Activated CD8-positive, alpha-beta memory T cell treated with anti-CD3 and anti-CD28 coated beads for 4 hours (primary cell): ENCODE measurements at places on chromosomes 1 and 21.

GRCh38 chr1:152533327-152533938 is 19.2 kb downstream of the CRCT1 start:
- DNase-seq, result no peak

- no peak for DNase-seq
Observed at GRCh38 chr1:20080441-20081352, 10.7 kb downstream of the PLA2G5 start.

DNA sequence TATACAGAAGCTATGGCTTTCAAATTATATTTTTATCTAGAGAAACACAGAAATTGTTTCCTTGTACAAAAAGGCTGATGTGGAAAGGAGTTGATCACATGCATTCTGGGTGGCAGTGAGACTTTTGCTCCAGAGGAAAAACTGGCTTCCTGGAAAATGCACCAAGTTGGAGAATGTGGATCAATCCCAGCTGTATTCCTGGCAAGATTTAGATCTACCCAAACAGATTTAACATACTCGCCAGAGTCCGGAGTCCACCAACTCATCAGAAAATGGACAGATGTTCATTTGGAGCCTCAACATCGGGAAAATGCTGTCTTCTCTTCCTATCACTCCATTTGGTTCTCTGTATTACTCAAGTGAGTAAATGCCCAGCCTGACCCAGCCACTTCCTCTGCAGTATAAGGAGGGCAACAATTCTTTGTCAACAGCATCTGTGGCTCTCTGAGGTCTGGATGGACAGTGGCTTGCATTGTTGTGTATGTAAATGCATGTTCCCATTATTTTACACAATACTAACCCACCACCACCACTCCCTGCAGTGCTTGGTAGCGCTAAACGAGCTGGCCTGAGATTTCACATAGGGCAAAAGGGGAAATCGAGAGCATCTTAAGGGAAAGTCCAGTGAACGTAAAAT is 226.2 kb upstream of the IRF2BP2 start:
- DNase-seq, result no peak

DNA sequence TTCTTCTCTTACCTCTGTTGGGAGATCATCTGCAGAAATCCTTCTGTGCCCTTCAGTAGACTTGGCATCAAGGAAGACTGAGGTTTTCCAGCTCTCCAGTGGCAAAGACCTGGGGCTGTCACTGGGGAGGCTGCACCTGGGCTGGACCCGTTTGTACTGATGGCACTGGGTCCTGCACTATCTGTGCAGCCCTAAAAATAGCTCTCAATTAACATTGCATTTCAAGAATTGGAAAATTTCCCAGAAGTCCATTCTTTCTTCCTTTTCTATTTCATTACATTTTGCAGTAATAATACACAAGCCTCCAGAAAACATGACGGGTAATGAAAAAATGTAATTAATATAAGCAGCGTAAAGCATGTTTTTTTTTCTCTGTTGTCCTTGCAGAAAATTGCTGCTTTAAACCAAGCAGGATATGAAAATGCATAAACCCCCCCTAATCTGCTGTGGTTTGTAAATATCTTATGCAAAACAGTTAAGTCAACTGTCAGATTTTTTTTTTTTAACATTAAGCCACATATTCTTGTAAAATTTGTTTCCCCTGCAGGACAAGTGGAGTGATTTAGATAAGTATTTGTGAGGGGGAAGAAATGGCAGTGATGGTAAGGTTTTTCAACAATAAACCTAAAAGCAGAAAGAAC is 64.9 kb downstream of the LMO4 start:
- no peak for DNase-seq

DNA sequence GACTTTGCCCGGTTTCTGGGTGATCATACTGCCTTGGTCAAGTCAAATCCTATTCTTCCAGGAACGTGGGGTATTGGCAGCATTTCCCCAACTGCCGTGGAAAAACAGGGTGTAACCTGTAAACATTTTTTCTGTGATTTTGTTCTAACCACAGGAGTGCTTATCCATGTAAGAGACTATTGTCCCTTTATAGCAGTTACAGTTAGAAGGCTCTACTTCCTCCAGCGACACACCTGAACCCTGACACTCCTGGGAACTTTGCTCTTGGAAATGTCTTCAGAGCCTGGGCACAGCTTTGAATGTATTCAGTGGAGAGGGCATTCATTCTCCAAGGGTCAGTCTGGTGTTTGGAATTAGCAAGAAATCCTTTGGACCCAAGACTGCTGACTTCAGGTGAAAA is 26.4 kb upstream of the ARHGEF10L start:
- no peak for DNase-seq

DNA sequence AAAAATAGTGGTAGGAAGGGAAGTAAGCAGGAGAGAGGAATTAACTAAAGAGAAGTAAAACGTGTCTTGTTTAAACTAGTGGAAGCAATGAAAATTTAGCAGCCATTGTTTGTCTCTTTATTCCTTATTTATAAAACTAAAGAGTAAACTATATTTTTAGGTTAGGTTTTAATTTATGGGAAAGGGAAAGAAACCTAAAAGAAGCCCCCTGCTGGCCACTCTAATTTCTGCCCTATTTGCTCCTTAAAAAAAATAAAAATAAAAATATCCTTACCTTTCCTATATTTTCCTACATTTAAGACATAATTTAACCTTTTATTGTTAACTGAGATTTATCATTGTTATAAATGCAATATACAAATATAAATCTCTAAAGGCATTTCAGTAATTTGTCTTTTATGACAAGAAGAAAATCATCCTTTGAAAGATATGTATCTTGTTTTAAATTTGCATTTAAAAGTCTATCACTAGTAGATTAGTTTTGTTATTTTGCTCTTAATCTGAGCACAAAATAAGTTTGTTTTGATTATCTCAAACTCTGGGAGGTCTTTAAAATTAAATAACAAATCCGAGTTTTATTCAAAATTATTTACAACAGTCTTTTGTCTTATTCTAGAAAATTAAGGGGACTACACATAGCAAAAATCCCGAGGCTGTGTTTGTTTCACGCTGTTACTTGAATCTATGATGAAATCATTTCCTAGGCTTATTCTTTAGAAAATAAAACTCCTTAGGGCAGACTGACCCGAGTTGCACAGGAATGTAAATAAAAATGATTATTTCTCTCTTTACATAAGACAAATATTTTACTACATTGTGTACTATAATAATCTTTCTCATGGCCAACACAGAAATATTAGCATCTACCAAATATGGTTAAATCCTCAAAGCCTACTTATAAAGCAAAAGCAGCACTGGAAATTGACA is 201.7 kb downstream of the NRIP1 start:
- no peak for DNase-seq

- no peak for DNase-seq
Observed at GRCh38 chr1:238606896-238607295, 716.2 kb upstream of the ZP4 start.

- DNase-seq, result no peak
Observed at GRCh38 chr21:42580793-42581321, 67.2 kb downstream of the SLC37A1 start.

DNA sequence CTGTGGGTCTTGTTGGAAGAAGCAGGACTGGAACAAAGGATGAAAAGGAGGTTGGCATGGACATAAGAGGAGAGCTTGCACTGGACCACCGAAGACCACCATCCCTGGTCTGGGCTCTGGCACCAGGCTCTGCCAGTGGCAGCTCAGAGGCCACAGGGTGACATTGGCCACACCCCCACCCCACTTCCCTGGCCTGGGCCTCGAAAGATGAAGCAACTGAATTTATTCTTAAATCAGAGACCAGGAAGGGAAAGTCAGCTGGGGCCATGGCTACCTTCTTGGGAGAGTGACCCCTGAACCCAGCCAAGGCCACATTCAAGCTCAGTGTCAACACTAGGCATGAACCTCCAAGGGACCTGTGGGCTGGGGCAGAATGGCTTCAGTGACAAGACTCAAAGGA is 4.0 kb downstream of the KLHDC7A start:
- DNase-seq, result no peak

GRCh38 chr1:51512606-51513005 is 6.5 kb downstream of the EPS15 start:
- no peak for DNase-seq

DNA sequence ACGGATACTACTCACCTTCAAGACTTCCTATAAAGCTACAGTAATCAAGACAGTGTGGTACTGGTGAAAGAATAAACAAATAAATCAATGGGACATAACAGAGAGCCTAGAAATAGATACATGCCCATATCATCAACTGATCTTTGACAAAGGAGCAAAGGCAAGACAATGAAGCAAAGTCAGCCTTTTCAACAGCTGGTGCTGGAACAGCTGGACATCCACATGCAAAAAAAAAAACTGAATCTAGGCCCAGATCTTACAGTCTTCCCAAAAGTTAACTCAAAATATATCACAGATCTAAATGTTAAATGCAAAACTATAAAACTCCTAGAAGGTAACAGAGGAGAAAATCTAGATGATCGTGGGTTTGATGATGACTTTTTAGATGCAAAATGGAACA is 170.3 kb downstream of the MIS18A start:
- no peak for DNase-seq

- DNase-seq, result no peak
Observed at GRCh38 chr1:76481672-76482071, 385.6 kb upstream of the ST6GALNAC5 start.

GRCh38 chr1:200479816-200480215 is 70.0 kb upstream of the ZNF281 start:
- DNase-seq, result no peak

DNA sequence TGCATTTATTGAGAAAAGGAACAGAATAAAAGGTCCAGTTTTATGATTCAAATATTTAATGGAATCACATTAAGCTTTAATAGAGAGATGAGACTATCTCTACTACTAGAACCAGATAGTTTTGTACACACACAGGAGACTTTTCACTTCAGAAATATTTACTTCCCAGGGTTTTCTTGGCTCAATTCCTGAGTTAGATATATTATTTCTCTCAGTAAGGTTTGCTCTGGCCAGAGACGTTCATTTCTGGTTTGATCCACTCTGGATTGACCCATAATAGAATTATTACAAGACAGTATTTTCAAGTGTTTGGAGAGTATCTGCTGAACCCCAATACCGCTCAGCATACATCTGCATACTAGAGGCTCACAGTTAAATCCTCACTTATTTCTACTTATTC is 1.3 kb upstream of the RCOR3 start:
- DNase-seq, result no peak

DNA sequence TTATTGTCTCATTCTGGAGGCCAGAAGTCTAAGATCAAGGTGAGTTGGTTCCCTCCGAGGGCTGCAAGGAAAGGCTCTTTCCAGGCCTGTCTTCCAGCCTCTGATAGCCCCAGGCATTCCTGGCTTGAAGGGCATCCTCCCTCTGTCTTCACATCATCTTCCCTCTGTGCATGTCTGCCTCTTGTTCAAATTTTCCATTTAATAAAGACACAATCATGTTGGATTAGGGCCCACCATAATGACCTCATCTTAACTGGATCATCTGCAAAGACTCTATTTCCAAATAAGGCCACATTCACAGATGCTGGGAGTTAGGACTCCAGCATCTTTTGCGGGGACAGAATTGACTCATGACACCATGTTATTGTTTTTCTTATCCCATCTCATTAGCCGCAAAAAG is 24.5 kb downstream of the HUNK start:
- no peak for DNase-seq

GRCh38 chr1:72241397-72241796 is 40.9 kb downstream of the NEGR1 start:
- DNase-seq, result no peak

DNA sequence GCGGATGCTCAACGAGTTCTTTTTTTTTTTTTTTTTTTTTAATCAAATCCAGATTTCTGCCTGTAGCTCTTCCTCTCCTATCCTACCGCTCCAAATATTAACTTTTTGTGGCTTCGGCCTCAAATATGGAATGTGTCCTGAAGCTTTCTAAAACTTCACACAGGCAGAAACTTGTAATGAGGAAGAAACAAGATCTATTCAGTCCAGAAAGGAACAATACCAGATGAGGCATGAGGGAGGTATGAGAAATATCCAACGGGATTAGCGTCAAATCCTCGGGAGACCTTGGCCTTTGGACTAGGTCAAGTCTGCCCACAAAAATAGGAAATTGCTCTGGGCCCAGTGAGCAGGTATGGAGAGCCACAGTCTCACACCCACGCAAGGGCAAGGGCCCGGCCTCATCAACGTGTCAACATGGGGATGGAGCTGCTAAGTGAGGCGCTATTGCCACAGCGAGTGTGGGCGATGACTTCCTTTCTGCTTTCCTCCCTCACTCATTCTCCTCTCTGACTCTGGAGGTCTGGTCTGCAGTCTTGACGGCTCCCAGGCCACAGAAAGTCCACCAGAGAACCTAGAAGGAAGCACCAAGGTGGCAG is 66.6 kb downstream of the BCAR3 start:
- DNase-seq, result no peak

DNA sequence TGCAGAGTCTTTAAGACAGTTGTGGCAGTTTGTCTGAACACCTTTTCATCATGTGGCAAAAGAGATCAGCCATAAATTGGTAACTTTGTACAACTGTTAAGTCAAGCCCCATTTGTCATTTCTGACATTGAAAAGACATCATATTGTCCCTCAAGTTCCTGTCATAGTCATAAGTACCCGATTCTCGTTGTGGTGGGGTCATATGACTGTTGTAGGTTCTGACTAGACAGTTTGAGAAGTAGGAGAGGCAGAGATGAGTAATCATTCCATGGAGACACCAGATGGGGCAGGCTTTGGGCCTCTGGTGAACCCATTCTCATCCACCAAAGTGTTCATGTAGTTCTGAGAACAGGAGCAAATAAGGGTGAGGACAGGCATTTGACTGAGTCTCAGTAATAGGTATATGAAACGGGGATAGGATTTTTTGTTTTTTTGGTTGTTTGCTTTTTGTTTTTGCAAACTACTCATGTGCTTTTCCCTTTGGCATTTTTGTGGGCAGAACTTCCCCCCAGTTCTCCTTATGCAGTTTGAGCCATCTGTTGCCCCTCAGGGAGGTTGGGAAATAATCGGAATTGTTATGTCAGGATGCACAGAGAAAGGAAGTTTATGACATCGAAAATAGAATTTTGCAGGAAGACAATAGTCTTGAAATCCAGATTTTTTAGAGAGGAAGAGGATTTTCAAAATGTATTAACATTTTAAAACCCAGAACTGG is 86.9 kb upstream of the KCNE2 start:
- no peak for DNase-seq

GRCh38 chr1:202923533-202923932 is 3.5 kb downstream of the KLHL12 start:
- DNase-seq, result no peak

- DNase-seq, result no peak
Observed at GRCh38 chr1:201702936-201703335, 126.0 kb upstream of the IPO9 start.
